Stimulated activated CD4-positive, alpha-beta T cell treated with anti-CD3 and anti-CD28 coated beads, Interleukin-1b, Interleukin-23, amount 100 ng/mL, for 24 hours (primary cell): ENCODE measurements at places on chromosomes 11 and 22.

DNA sequence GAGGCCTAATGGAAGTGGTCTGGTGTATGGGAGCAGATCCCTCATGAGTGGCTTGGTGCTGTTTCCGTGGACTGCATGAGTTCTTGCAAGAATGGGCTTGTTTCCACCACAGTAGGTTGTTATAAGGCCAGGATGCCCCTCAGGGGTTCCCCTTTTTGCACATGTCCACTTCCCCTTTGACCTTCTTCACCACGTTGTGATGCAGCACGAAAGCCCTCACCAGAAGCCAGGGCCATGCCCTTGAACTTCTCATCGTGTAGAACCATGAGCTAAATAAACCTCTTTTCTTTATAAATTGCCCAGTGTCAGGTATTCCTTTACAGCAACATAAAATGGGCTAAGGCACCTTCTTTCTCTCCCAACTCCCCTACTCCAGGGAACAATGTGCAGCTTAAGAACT, 2.8 kb upstream of the NARS2 start:
- DNase-seq, result no peak

- no peak for DNase-seq
Observed at GRCh38 chr22:45120931-45121330, 42.8 kb upstream of the NUP50 start.

DNA sequence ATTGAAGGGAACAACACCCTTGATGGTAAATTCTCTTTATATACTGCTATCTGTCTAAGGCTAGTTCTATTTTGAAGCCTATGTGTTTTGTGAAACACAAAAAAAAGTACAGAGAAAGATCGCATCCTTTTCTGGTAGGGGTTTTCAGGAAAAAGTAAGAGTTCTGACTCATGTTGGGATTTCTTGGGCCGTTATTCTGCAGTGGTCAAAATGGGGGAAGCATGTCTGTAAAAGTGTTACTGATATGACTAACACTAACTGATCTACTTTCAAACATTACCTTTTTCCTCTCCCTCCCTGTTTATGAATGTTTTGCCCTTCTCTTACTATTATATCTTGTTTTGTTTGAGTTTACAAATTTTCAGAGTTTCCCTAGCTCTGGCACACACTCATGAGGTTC, 53.9 kb downstream of the CTNND1 start:
- no peak for DNase-seq

DNA sequence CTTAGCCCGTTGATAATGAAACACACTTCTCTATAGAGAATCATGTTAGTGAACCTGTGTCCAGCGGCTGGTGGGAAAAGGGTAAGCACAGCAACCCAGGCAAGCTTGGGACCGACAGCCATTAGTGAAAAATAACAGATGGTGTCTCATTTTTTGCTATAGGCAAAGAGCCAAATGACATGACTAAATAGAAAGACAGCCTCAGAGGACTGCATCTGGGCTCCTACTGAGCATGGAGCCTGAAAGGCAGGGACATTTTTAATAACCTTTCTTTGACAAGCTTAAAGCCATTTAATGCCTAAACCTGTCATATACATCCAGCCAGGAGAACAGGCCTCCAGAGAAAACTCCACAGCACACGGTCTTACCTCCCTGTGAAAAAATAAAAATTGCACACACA, 67.0 kb downstream of the FANCF start:
- no peak for DNase-seq

- DNase-seq, result no peak
Observed at GRCh38 chr11:100810146-100810545, 123.1 kb downstream of the ARHGAP42 start.

GRCh38 chr11:68855205-68855981, 13.7 kb upstream of the CPT1A start:
- DNase-seq, result no peak

- no peak for DNase-seq
Observed at GRCh38 chr11:133576351-133576750, 44.0 kb upstream of the OPCML start.

- DNase-seq, result no peak
Observed at GRCh38 chr11:18000760-18001159, 12.1 kb downstream of the SERGEF start.

GRCh38 chr11:35436581-35437250, 17.4 kb upstream of the SLC1A2 start:
- no peak for DNase-seq

DNA sequence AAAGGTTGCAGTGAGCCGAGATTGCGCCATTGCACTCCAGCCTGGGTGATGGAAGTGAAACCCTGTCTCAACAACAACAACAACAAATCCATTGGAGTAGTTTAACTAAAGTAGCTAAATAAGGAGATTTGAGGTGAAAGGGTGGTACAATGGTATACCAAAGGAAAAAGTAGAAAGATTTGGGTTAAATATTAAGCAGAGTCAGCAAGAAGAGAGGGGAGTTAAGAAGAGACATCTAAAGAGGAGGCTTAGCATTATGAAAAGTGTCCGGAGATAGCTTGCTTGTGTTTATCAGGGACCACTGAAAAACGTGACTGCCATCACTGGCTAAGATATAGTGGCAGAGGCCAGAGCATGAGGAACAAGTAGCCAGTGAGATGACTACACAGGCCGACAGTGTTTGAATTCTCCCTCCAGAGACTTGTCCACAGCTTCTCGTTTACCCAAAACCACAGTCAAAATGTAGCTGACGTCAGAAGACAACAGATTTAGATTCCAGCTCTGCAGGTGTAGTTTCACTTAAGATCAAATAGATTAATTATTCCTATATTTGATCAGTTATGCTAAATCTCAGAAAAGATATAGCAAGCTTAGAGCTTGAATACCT, 32.6 kb upstream of the GRK2 start:
- no peak for DNase-seq

DNA sequence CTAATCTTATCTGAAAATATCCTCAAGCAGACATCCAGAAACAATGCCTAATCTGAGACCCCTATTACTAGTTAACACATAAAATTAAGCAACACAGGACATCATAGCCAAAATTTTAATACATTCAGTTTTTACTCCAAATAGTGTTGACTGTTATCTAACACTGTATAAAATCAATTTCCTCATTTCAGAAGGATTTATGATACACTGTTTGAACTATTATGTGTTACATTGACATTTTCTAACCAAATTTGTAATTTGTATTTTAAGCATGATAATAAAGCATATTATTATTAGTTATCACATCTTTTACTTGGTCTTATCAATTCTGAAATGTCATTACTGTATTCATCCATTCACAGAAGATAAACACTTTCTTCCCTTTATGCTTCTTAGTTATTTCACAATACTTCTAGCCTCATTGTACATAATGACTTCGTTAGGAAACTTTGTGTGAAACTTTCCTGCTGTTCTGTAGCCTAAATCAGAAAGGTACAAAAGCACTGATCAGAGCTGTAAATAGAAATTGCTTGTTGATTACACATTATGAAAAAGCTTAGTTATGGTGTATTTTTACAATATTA, 1248.9 kb downstream of the JRKL start:
- no peak for DNase-seq

GRCh38 chr11:131790586-131790985, 420.2 kb downstream of the NTM start:
- DNase-seq, result no peak

DNA sequence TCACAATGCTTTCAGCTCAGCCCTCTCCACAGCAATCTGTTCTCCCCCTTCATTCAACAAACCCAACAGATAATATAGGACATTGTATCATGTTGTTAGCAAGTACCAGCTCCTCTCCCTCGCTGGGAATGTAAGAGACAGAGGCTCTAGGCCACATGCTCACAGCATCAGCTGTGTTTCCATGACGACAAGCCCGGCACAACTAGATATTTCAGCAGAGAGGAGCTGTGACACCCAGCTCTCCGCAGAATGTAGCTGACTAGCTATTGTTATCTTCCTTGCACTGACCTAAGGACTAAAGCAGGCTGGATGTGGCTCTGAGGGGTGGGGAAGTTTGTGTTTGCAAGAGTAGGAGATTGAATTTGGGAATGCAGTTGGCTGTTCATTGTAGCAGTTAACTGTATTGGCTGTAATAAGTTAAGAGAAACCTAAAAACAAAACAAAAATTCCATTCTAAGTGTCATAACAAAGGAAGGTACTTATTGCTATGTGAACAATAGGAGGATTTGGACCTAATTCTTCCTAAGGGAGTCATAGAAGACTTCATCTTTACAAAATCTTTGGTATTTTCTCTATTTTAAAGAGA, 28.0 kb upstream of the RRAS2 start:
- DNase-seq, result no peak

- no peak for DNase-seq
Observed at GRCh38 chr11:64058494-64058893, 22.8 kb downstream of the FLRT1 start.

- no peak for DNase-seq
Observed at GRCh38 chr22:37634417-37634924, 5.0 kb upstream of the SH3BP1 start.

- no peak for DNase-seq
Observed at GRCh38 chr11:82818409-82819043, 81.7 kb downstream of the PRCP start.

- DNase-seq, result no peak
Observed at GRCh38 chr11:27723687-27724086, 23.4 kb upstream of the BDNF start.

DNA sequence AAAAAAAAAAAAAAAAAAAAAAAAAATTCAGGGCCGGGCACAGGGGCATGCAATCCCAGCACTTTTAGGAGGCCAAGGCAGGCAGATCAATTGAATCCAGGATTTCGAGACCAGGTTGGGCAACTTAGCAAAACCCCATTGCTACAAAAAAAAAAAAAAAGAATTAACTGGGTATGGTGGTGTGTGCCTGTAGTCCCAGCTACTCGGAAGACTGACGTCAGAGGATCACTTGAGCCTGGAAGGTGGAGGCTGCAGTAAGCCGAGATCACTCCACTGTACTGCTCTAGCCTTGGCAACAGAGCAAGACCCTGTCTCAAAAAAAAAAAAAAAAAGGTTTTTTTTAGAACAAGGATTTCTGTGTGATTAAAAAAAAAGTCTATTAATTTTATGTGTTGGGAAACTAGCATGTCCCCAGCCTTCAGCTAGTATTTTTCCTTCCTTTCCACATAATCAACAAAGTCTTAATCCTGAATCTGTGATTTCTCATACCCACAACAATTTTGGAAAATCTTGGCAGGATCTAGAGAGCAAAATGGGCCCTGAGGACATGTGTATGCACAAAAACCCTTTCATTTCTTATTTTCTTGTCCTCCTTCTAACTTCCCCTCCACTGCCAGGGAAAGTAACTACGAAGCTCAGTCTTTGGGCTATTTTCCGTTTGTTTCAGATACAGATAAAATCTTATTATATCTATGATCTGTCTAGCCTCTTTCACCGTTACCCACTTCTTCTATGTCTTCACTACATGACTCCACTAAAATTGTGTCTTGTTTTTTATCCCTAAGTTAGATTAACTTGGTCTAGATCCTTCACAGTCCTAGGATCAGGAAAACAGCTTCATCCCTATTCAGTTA, 5.7 kb upstream of the AMBRA1 start:
- no peak for DNase-seq

GRCh38 chr11:101563166-101563565, 20.6 kb downstream of the TRPC6 start:
- DNase-seq, result no peak

GRCh38 chr22:48897645-48898370, 929.9 kb downstream of the BRD1 start:
- no peak for DNase-seq

- DNase-seq, result peak; percentile 17
Observed at GRCh38 chr22:32796865-32797573, 4.5 kb upstream of the TIMP3 start.

- DNase-seq, result no peak
Observed at GRCh38 chr22:19615867-19616581, 91.8 kb upstream of the CLDN5 start.

GRCh38 chr11:3969613-3970012, 114.1 kb downstream of the STIM1 start:
- no peak for DNase-seq
